ENCODE measurements at places on chromosomes 4 and X.
A peak's percentile ranks its signal among the peaks of the same experiment; 100 is the strongest.

GRCh38 chrX:80174925-80175574 is 160.5 kb downstream of the TBX22 start:
- no peak for DNase-seq

- peak; percentile 51 for DNase-seq
Measured at GRCh38 chr4:4457803-4458553, 71.1 kb downstream of the NSG1 start.

- no peak for DNase-seq
Measured at GRCh38 chr4:142406499-142406835, 439.6 kb downstream of the INPP4B start.

GRCh38 chr4:168440442-168441264 is 39.6 kb downstream of the DDX60L start:
- peak; percentile 42 for DNase-seq

GRCh38 chr4:156223985-156224384 is 270.3 kb upstream of the CTSO start:
- DNase-seq = no peak

DNA sequence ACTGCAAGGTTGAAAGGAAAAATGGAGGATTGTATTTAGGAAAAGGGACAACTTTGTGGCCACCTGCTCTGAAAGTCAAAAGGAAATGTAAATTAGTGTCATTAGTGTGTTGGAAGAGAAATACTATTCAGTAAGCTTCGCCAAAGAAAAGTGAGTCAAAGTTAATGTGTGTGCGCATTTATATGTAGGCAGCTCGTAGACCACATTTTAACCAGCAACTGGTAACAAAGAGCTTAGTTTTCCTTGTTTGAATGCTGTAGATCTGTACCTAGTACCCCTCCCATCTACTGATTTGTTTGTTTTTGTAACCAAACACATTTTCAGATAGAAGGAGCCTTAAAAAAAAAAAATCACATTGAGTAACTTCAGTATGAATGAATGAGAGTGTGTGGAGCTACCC is 69.3 kb downstream of the GPAT3 start:
- no peak for DNase-seq

DNA sequence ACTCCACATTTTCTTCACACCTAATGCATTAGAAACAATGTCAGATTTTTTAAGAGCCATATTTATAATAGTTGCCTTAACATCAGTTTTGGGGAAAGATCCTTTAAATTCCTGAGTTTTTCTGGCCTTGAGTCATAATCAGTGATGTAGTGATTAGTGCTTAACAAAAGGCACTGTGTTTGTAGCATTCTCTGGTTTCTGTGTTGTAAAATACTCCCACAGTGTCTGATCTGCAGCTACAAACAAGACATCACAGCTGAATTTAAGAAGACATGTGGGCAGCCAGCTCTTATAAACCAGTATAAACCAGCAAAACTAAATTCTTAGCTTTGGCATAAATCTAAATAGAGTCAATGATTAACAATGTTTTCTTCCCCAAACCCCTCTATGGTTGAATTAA is 233.8 kb downstream of the FSTL5 start:
- DNase-seq = no peak

DNA sequence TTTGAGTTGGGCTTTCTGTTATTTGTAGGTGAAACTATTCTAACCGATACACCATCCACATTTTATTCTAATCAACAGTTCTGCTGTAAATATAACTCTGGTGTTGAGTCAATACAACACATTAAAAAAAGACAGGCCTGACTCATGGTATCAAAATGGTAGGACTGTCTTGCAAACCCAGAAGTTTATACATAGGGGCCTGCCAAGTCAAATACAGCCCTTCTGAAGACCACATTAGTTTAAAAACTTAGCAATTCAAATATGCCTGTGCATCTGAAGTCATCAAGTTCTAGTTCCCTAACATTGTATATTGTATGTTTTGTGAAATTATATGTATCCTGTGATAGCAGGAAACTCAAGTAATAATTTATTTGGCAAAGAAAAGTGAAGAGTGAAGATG is 24.4 kb upstream of the PDE5A start:
- DNase-seq = peak; percentile 50

DNA sequence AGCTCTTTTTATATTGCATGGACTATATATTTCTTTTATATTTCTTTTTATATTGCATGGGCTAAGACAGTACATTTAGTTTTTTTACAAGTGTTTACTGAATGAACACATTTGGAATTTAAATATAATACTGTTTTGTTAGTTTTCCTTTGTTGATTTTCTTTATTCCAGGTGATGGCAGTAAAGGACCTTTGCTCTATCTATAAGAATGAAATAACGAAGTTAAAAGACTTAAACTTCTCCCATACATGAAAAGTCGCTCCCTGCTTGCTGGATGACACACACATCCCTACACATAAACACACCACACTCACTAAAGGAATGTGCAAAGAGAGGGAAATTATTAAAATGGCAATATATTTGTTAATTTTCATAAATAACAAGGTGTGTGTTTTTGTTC is 102.5 kb upstream of the ANXA10 start:
- DNase-seq = no peak

DNA sequence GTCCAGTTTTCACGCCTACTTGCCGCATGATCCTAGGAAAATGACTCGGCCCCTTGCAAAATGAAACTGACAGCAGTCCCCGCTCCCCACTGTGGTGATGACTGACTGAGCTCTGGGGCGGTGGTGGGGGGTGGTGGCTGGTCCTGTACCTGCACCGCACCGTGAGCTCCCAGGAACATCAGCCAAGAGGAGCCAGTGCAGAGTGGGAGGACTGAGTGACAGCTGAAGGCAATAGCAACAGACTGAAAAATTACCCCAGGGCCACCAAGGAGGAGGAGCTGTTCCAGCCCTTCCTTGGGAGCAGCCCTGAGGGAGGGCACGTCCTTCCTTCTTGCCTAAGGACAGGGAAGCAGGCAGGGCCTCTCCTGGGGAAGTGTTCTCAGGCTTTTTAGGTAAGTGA is 2.4 kb upstream of the C4orf50 start:
- no peak for DNase-seq

GRCh38 chr4:139553751-139554641 is 2.0 kb downstream of the SETD7 start:
- DNase-seq = no peak

DNA sequence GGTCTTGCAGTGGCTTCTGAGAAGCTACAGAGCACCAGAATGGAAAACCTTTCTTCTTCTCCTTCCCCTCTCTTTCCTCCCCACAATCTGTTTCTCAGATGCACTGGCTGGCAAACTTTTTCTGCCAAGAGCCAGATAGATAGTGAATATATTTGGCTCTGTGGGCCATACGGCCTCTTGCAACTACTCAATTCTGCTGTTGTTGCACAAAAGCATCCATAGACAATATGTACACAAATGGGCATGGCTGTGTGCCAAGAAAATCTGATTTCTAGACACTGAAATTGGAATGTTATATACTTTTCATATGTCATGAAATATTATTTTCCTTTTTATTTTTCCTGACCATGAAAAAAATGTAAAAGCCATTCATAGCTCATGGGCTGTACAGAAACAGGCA is 3.1 kb downstream of the PHEX start:
- DNase-seq = no peak

- no peak for DNase-seq
Measured at GRCh38 chr4:8155660-8156421, 2.8 kb downstream of the ABLIM2 start.

- peak; percentile 2 for DNase-seq
Measured at GRCh38 chrX:20159797-20160385, 18.3 kb upstream of the EIF1AX start.

GRCh38 chrX:9062641-9063040 is 28.7 kb upstream of the FAM9B start:
- DNase-seq = no peak

GRCh38 chr4:76208005-76208765 is 5.4 kb downstream of the SCARB2 start:
- DNase-seq = peak; percentile 69

GRCh38 chr4:917466-917865 is 14.7 kb downstream of the GAK start:
- DNase-seq = no peak

DNA sequence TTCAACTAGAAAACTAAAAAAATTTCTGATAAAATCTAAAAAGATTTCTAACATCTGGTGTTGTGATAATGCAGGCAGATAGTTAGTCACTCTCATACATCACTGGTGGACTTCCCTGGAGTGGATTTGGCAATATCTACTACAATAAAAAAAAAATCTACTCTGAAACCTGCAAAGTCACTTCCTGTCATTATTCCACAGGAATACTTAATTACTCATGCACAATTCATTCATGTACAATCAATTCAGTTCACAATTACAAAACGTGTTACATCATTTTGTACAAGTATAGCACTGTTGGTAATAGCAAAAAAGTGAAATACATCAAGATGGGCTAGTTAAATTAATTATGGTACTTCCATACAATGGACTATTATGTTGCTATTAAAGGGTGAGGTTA is 16.5 kb upstream of the RHOH start:
- DNase-seq = peak; percentile 36

- DNase-seq = no peak
Measured at GRCh38 chr4:74112399-74113105, 13.6 kb upstream of the CXCL2 start.

- no peak for DNase-seq
Measured at GRCh38 chrX:139692908-139693307, 15.1 kb downstream of the MCF2 start.

DNA sequence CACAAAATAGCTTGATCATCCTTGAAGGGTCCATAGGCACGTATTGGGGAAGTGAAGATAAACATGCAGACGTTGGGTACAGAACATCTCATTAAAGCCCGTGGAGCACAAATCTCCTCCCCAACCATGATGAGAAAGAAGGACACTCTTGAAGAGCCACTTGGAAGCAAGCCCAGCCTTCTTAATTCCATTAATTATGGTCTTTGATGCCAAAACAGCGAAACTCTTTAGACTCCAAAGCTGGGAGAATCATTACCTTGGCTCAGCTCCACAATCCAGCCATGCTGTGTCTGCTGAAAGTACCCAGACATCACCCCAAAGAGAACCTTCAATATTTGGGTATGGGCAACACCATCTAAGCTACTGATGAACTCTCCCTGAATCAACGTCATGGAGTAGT is 169.0 kb upstream of the MBNL3 start:
- no peak for DNase-seq

DNA sequence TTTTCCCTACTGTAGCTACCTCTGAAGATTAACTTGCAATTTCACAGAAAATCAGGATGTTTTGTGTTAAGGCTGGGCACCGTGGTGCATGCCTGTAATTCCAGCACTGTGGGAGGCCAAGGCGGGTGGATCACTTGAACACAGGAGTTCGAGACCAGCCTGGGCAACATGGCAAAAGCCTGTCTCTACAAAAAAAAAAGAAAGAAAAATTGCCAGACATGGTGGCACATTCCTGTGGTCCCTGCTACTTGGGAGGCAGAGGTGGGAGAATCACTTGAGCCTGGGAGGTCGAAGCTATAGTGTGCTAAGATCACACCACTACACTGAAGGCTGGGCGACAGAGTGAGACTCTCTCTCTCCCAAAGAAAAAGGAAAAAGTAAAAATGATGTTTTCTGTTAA is 27.4 kb downstream of the APELA start:
- no peak for DNase-seq

- no peak for DNase-seq
Measured at GRCh38 chr4:20589436-20589835, 110.8 kb upstream of the PACRGL start.

DNA sequence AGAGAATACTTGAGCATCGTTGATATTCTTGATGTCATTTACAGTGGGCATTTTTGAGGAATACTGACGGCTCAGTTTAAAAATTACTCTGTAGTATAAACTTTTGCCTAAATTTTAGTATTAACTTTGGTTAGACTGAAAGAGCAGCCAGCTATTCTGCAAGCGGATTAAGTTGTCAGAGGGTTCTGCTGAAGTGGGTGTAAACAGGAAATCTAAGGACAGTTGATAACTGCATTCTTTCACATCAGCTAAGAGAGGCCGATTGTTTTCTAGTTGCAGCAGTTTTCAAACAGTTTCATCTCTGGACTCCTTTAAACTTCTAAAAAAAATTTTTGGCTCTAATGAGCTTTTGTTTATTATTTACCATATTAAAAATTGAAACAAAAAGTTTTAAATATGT is 149.6 kb downstream of the RAPGEF2 start:
- no peak for DNase-seq

- DNase-seq = no peak
Measured at GRCh38 chrX:70141373-70141772, 8.1 kb downstream of the IGBP1 start.

DNA sequence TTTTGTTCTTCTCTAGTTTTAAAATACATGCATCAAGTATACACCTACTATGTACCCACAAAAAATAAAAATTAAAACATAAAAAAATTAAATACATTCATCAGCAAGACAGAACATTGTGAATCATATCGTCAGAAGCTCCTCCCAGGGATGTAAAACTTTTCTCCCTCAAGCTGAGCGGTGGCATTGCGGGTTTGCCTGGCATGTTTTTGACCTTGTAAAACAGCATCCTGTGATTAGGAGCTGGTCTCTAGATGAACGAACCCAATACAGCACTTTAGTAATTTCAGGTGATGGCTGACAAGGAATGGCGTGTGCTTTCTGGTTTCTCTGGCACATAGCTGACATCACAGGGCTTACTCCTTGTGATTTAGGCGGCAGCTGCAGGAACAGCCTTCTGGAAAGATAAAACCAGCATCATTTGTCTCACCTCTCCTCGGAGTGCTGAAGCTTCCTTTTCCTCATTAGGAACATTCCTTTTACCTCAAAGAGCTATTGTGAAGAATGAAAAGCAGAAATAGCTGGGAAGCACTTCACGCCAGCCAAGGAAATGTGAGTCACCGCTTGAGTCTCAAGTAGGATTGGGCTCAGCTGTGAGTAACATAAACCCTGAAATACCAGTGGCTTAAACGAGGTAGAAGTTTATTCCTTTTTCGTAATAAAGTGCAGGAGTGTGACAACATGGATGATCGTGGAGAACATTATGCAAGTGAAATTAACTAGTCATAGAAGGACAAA is 44.3 kb downstream of the NYX start:
- DNase-seq = peak; percentile 65

DNA sequence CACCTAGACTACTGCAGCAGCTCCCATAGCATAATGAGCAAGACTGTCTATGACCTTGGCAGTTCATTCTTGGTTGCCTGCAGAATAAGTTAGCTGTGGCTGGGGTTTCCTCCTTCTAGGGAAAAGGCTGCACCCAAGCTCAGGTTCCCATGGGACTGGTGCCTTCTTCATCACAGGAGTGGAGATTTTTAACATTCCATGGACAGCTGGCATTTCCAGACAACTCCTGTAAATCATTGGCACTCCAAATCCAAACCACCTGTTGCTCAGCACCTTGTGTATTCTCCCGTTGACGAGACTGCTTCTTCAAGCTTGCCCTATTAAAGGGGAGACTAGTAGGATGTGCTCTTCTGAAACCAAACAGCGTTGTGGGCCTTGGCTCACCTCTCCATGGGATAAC is 7.8 kb upstream of the NUP54 start:
- DNase-seq = no peak

- DNase-seq = no peak
Measured at GRCh38 chr4:109969919-109970318, 57.2 kb downstream of the EGF start.

DNA sequence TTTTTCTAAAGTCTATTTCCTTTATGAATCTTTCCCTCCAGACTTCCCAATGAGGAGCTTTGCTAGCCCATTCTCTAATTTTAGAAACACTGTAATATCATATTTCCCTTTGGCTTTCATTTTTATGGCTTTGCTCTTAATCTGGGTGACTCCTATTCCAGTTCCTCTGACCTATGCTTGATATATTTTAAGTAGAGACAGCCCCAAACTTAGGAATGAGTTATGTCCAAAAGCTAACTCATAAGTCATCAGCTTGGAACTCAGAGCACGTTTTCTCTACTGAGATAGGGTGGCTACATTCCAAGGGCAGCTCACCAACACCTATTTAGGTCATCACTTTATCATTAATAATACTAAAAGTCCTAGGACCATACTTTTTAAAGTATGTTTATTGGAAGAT is 77.8 kb downstream of the OR13H1 start:
- no peak for DNase-seq
